ENCODE measurements at places on chromosomes 1 and 21.

GRCh38 chr21:38897532-38898421 is 92.0 kb downstream of the ETS2 start:
- DNase-seq = peak; percentile 70

- DNase-seq = no peak
These were observed 478.5 kb downstream of the ADGRL2 start for GRCh38 chr1:82279241-82279640.

- DNase-seq = peak; percentile 35
These were observed at the start of gene LBR for GRCh38 chr1:225427235-225428067. LBR (minus strand) TSS chr1:225428038; CDS start chr1:225424075, 3,963 bp downstream.

GRCh38 chr1:205794011-205794730 is 18.8 kb downstream of the SLC41A1 start:
- no peak for DNase-seq

DNA sequence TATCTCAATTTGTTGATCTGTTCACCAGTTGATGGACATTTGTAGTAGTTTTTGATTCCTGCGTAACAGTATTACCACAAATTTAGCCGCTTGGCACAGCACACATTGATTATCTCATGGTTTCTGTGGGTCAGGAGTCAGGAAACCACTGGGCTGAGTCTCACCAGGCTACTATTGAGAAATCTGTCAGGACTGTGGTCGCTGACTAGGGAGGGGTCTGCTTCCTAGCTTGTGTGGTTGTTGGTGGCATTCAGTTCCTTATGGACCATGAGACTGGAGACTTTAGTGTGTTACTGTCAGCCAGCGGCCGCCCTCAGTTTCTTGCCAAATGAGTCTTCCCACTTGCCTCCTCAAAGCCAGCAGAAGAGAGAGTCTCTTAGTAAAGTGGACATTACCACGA is 9.8 kb downstream of the PEX14 start:
- no peak for DNase-seq

DNA sequence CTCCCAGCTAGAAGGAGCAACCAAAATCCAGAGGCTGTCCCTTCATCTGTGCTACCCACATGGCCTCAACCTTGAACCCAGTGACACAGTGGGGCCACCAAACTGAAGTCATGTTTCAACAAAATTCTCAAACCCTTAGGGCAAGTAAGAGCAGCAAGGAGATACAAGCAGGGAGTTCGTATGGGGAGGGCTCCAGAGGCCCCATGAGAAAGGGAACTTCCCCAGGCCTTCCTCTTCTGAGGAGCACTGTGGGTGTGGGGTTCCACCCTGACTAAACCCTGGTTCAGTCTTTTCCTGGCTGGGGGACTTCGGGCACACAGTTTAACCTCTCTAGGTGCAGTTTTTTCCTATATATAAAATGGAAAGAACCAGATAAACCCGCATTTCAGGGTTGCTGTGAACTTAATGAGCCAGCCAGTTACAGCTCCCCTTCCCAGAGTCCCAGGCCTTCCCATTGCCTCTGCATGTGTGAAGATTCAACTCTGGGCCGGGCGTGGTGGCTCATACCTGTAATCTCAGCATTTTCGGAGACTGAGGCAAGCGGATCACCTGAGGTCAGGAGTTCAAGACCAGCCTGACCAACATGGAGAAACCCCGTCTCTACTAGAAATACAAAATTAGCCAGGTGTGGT is 8.0 kb upstream of the THEMIS2 start:
- DNase-seq = no peak

DNA sequence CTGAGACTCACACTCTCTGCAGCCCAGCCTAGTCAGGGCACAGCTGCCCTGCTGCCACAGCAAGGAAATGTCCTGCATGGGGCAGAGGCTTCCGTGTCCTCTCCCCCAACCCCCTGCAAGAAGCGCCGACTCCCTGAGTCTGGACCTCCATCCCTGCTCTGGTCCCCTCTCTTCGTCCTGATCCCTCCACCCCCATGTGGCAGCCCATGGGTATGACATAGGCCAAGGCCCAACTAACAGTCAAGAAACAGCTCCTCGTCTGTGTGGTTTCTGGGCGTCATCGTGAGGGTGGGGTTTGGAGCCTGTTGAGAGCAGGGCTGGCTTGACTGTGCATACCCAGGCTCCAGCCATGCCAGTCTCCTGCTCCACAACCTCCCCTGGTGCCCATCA is 19.5 kb downstream of the FAAH start:
- DNase-seq = no peak

- no peak for DNase-seq
These were observed 141.7 kb downstream of the PHTF1 start for GRCh38 chr1:113617438-113618141.

DNA sequence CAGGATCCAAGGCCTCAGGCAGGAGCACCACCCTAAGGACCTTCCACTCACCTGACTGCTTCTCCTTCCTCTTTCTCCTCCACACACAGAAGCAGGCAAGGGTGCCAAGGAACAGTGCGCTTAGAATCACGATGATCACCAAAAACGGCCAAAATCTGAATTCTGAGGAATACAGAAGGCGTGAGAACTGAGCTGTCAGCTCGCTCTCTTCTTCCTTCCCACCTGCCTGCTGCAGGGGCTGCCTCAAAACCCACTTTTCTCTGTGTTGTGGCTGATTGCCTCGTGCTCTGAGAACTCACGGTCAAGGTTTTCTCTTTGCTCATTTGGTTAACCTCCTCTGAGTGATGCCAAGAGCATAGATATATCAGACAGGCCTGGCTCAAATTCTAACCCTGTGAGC is 23.8 kb downstream of the CD244 start:
- DNase-seq = no peak

GRCh38 chr1:5507340-5507739 is 484.9 kb downstream of the NPHP4 start:
- DNase-seq = peak; percentile 85

GRCh38 chr1:30407865-30408580 is 315.4 kb downstream of the MATN1 start:
- DNase-seq = no peak

DNA sequence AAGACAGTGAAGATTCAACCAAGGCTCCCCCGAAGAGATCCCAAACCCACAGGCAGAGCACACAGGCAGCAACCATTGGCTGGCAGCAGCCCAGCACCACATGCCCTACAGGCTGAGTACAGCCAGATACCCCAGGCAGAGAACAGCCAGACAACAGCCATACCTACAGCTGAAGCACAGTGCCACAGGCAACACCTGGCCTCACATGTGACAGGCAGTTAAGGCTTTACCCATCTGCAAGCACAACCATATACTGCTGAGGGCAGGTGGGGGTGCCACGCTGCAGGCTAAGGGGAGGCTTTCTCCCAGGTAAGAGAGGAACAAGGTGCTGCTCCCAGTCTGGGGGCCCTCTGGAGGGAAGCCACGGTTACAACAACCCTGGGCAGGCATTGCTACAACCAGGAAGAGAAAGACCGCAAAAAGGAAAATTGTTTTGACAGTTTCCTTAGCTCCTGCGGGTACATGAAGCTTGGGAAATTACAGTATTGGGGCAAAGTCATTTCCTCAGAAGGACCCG is 12.3 kb downstream of the CHIT1 start:
- DNase-seq = no peak

GRCh38 chr21:37350472-37350871 is 16.1 kb upstream of the DYRK1A start:
- no peak for DNase-seq

GRCh38 chr1:239302696-239303095 is 83.7 kb upstream of the CHRM3 start:
- no peak for DNase-seq

- DNase-seq = no peak
These were observed 18.9 kb downstream of the TNNT2 start for GRCh38 chr1:201358596-201358995.

- DNase-seq = no peak
These were observed 61.7 kb upstream of the DNAJC6 start for GRCh38 chr1:65247419-65248359.

DNA sequence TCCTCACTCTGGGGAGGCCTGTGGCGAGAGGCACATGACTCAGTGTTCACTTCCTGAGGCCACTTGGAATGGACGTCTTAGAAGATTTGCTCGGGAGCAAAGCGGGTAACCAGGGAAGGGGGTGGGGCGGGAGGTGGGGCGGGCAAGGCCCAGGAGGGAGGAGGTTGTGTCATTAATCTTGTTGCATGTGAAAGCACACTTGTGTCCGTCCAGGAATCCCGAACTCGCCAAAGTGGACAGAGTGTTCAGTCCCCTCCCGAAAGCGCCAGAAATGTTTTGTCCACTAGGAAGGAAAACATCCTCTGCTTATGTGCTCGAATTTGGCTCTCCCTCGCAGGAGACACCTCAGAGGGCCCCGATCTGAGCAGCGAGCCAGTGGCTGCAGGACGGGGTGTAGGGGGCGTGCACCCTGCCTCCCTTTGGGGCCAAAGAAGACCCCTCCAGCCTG is 84.2 kb downstream of the SPSB1 start:
- no peak for DNase-seq

- no peak for DNase-seq
These were observed 777.5 kb upstream of the ADGRL2 start for GRCh38 chr1:81023187-81023724.

DNA sequence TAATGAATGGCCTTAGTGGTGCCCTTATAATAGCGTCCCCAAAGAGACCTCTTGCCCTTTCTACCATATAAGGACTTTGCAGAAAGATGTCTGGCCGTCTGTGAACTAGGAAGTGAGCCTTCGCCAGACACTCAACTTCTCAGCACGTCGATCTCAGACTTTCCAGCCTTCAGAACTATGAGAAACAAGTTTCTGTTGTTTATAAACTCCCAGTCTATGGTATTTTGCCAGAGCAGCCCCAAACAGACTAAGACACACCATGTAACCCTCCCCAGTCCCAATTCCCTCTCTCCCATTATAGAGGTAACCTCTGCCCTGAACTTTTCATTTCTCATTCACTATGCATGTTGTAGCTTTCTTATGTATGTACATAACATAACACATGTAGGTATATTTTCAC is 55.7 kb downstream of the NID1 start:
- DNase-seq = no peak

DNA sequence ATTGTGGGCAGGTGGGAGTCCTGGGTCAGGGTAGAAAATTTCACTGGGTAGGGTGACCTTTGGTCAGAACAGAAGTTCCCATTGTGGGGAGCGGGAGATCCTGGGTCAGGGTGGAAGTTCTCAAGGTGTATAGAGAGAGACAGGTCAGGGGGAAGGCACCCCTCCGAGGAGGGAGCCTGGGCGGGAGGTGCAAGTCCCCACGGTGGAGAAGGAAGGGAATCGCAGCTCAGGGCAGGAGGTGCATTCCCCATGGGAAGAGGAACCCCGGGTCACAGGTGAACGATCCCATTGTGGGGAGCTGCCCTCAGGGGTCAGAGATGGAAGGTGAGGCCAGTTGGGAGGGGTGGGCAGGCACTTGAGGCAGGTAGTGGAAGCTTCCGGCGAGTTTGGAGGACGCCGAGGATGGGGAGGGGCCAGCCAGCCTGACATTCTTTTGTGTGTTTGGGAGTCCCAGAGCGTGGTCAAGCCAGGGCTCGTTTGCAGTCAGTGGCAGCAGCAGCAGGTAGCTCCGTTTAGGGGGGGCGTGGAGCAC is 637 bp downstream of the LYPLA2 start:
- peak; percentile 24 for DNase-seq

- no peak for DNase-seq
These were observed 96.8 kb upstream of the USP24 start for GRCh38 chr1:55311979-55312378.

GRCh38 chr1:35556484-35557117 is 602 bp downstream of the KIAA0319L start:
- no peak for DNase-seq

Measured in NCI-H1105 treated with DMSO at 0.1 percent for 48 hours (cell line).